ENCODE measurements at places on chromosomes 4 and X. TPM values are rescaled to one million over a fixed set of nuclear protein-coding genes. Genes with fewer than 3 reads are reported as not detected.

GRCh38 chr4:2083826-2084160, 24.7 kb downstream of the NAT8L start:
- no peak overlapping the region for H3K27ac ChIP-seq
- no peaks in the 10 kb centered on the region for H3K27me3 ChIP-seq
- DNase-seq: no peak
- H3K36me3 ChIP-seq: no peaks in the 10 kb centered on the region
- no peak overlapping the region for H3K4me3 ChIP-seq
- no peaks in the 10 kb centered on the region for H3K4me1 ChIP-seq

- peak; percentile 59 for DNase-seq
- no peak overlapping the region for H3K4me3 ChIP-seq
- H3K27me3 ChIP-seq: no peaks in the 10 kb centered on the region
- H3K4me1 ChIP-seq: peaks cover 5% of the 10 kb centered on the region
These were observed 105.6 kb downstream of the HNRNPD start for GRCh38 chr4:82268050-82268825.

DNA sequence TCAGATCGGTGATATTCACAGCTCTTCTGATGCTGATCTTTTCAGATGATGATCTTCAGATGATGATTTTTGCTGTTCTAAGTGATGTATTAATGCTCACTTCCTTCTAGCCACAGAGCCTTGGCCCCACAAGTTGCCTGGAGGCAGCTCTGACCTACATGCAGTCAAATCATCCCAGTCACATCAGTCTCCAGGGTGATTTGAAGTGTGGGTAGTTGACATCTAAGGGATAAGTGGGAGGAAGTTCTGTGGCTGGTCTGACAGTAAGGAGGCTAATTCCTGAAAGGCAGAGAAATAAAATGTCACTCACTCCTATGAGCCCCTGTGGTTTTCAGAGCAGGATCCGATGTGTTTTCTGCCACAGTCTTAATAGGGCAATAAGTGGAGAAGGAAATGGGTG, 79.8 kb upstream of the RPL34 start:
- DNase-seq: no peak
- no peaks in the 10 kb centered on the region for H3K4me1 ChIP-seq
- no peaks in the 10 kb centered on the region for H3K36me3 ChIP-seq
- no peak overlapping the region for H3K4me3 ChIP-seq

The LIMCH1 gene
- polyA plus RNA-seq: 18.6 TPM
